Hippocampal formation (tissue), 2 donors: ENCODE measurements at places on chromosomes 2 and 18.

- no peak for DNase-seq
Measured at GRCh38 chr18:59012815-59013705, 126.6 kb upstream of the SEC11C start.

DNA sequence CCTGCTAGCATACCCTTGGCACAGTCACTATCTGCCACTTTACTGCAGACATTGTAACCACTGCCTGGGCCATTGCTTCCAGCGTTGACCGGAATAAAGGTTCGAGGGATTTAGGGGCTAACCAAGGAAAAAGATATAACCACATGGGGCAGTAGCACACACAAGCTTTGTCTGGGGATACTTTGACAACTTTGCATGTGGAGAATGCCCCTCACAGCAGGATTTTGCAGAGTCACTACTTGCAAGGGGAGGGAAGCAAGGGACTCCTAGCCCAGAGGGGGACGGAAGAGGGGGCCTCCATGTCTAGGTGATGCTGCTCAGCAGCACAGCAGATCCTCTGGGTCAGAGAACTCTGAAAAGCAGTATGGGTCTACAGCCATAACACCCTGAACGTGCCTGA, 138.7 kb downstream of the SPP2 start:
- no peak for DNase-seq

DNA sequence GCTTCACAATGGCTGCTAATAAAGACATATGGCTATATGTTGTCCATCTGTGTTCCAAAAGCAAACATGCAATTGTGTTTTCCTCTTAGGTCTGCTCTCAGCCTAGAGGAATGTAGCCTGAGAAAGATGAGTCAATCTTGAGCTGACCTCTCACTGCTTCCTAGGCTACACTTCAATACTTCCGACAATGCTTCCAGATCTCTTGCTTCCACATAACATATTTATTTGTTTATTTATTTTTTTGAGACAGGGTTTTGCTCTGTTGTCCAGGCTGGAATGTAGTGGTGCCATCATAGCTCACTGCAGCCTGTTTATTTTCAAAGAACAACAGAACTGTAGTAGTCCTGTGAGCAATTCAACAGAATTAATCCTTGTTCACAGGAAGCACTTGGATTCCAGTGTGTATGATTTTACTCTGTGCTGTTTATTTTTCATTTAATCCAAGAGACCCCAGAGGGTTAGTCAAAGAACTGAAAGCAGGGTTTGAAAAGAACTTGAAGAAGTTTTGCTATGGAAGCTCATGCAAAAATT, 437.9 kb downstream of the TXNL1 start:
- no peak for DNase-seq

DNA sequence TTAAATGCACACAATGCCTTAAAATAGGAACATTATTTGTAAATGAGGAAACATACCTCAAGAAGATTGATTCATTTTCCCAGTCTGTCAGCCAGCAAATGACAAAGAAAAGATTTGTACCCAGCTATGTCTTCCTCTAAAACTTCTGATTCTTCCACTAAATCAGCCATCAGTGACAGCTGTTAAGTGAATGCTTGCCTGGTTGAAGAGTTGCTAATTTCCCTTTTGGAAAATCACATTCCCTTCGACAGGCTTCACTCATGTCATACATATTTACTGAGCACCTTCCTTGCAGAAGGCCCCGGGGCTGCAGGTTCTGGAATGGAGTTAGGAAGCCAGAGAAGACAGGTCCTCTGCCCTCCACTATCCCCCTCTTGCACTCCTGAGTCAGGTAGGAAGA, 112.0 kb upstream of the SLC66A3 start:
- no peak for DNase-seq

- no peak for DNase-seq
Measured at GRCh38 chr2:196233021-196233804, 61.8 kb upstream of the STK17B start.

DNA sequence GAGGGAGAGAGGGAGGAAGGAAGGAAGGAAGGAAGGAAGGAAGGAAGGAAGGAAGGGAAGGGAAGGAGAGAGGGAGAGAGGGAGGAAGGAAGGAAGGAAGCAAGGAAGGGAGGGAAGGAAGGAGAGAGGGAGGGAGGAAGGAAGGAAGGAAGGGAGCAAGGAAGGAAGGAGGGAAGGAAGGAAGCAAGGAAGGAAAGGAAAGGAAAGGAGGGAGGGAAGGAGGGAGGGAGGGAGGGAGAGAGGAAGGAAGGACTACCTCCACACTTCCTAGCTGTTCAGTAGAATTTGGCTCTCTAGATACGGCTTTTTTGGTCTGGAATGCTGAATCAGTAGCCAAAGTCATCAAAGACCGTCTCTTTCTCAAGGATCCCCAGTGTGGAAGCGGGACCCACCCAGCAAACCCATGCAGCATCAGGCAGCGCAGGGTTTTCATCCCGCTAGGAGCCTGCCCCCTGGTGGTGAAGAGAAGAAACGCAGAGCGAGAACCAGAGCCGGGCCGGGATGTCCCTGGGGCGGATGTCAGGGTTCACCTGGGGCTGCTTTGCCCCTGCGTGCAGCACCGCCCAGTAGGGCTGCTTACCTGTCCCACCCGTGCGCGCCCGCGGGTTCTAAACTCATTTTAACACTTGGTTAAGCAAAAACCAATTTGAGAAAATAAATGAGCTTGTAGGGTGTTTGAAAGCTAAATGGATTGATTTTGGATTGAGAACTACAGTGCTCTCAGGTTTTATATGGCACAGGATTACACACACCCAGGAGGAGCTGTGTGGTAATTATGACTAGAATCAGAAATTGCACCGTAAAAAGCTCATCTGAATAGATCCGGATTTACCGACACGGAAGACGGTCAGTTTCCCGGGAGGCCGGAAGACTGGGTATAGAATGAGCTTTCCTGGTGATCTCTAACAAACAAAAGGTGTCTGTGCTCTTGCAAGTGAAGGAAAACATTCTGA, 48.1 kb upstream of the ARL4C start:
- no peak for DNase-seq

DNA sequence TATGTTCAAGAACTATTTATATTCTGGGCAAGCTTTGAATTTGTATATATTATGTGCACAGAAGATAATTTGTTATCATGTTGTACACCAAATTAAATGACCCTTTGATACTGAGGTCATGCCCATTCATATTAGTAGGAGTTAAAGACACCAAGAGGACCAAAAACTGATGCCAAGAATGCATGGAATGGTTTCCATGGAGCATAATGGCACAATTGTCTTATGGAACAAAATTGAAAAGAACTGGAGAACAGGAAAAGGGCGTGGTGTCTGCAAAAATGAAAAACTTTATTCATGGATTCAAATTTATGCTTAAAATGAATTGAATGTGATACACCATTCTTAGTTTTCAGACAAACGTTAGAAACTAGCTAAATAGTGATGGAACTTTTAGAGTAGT, 24.1 kb upstream of the RBMS1 start:
- DNase-seq = no peak

GRCh38 chr2:168793596-168793995, 8.8 kb upstream of the NOSTRIN start:
- DNase-seq = no peak

DNA sequence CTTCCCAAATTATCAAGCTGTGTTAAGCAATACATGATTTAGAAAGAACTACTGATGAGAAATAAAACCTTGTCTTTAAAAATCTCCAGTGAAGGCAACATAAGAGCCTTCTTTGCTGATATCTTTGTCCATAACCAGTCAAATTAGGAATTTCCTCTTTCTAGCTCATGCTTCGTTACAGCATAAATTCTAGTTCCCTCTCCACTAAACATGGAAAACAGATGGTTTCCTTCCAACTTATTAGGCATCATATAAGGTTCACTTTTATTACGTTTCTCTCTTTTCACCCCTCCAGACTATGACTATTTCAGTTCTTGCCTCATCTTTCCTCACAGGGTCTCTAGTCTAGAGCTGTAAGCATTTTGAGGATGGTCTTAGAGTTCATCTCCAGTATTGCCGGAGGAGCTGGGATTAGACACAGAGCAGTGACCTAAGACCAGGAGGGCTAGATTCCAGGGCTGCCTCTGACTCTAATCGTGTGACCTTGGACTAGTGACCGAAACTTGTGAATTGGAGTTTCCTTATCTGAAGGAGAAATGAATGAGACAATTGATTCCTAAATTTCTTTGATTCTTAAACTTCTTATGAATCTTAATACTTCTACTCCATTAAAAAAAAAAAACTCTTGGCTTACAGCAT, 195.5 kb upstream of the APCDD1 start:
- no peak for DNase-seq

DNA sequence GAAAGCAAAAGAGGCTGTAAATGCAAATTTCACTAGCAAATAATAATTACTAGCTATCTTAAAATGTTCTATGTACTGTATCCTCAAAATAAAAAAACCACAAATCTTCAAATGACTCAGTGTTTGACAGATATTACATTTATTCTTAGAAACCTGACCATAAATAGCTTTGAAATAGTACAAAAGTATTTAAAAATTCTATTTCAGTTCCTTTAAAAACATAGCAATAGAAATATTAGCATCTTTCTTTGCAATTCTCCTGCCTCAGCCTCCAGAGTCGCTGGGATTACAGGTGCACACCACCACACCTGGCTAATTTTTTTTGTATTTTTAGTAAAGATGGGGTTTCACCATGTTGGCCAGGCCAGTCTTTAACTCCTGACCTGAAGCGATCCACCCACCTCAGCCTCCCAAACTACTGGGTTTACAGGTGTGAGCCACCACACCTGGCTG, 50.6 kb downstream of the MSH6 start:
- DNase-seq = no peak

- no peak for DNase-seq
Measured at GRCh38 chr2:68771211-68771751, 36.7 kb downstream of the ARHGAP25 start.

- no peak for DNase-seq
Measured at GRCh38 chr2:238848691-238848975, 748 bp downstream of the TWIST2 start.

- DNase-seq = no peak
Measured at GRCh38 chr18:63366213-63367052, 573 bp downstream of the KDSR start.

DNA sequence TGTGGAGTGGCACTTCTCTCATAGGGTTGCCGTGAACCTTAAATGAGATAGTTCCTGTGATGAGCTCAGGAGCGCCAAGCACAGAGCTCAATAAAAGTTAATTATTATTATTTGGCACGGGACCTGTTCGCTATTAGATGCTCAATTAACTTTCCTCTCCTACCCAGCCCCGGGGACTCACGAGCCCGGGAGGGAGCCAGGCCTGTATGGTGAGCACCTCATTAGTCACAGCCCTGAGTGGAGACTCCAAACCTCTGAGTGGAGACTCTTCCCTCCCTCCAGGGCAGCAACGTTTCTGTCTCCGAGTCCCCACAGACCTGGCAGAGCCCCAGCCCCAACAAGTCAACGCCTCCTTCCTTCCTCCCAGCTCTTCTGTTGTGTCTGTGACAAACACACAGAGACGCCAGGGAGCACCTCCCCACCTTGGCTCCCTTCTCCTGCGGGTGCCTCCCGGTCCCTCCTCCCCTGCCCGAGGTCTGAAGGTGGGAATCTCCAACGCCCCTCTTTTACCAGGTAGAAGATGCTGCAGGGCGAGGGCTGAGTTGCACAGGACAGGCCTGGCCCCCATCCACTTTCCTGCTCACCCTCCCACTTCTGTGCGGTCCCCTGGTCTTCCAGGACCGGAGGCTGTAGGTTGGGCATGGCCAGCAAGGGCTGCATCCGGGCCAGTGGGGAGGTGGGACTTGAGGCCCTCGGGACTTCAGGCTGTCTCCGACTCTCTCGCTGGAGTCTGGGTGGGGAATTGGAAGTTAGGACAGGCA, 52.7 kb upstream of the ODC1 start:
- DNase-seq = no peak

DNA sequence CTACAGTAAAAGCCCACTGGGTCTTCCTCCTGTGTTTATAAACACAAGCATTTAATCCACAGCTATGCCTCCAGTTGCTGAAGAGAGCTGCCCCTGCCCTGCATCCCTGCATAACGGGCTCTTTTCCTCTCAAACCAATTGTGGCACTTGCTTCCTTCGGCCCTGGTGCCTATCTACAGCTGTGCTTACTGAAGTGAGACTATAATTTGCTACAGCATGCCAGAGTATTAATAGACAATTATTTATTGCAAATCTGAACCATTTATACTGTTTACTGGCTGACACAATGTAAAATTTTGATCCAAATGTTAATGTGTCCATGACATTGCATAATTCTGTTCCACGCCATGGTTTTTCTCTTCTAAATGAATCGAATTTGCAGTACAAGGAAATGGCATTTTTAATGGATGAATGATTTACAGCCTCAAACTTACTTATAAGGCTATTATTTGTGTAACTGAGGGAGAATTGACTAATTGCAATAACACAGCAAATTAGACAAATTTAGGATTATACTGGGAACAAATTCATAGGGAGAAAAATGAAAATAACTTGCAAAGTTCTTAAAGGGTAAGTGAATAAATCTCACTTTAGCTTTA, 457.0 kb upstream of the HNRNPA3 start:
- no peak for DNase-seq

GRCh38 chr18:46401486-46402070, 255.4 kb downstream of the LOXHD1 start:
- no peak for DNase-seq

DNA sequence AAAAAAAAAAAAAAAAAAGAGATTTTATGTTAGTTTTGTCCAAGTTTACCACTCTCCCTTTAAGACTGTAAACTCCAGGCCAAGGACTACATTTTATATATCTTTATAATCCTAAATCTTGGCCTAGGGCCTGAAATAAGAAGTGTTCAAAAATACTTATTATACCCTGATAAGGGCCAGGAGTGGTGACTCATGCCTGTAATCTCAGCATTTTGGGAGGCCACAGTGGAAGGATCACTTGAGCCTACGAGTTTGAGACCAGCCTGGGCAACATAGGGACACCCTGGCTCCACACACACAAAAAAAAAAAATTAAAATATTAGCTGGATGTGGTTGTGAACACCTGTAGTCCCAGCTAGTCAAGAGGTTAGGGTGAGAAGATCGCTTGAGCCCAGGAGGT, 12.7 kb downstream of the TRIP12 start:
- DNase-seq = no peak

- DNase-seq = no peak
Measured at GRCh38 chr2:130834931-130835765, 1.6 kb upstream of the ARHGEF4 start.

GRCh38 chr2:118061135-118061955, 26.9 kb upstream of the INSIG2 start:
- DNase-seq = peak; percentile 35

GRCh38 chr18:8625461-8626092, 16.3 kb downstream of the RAB12 start:
- no peak for DNase-seq

DNA sequence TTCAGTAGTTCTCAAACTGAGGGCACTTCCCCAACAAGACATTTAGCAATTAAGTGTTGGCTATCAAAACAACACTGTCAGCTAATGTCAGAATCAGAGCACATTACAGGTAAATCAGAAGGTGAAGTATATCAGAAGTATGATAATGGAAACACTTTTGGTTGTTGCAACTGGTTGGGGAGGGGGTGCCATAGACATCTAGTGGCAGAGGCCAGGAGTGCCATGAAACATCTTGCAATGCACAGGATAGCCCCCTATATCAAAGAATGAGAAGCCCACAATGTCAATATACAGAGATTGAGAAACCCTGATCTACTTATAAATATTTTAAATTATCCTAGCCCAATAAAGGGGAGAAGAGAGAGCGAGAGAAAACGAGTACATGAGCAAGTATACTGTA, 4.9 kb upstream of the XPO1 start:
- DNase-seq = no peak
